Testis (tissue), 5 donors: ENCODE measurements at places on chromosomes 3 and 15.

- no peak for DNase-seq
Observed at GRCh38 chr3:135549928-135550494, 415.5 kb upstream of the PPP2R3A start.

DNA sequence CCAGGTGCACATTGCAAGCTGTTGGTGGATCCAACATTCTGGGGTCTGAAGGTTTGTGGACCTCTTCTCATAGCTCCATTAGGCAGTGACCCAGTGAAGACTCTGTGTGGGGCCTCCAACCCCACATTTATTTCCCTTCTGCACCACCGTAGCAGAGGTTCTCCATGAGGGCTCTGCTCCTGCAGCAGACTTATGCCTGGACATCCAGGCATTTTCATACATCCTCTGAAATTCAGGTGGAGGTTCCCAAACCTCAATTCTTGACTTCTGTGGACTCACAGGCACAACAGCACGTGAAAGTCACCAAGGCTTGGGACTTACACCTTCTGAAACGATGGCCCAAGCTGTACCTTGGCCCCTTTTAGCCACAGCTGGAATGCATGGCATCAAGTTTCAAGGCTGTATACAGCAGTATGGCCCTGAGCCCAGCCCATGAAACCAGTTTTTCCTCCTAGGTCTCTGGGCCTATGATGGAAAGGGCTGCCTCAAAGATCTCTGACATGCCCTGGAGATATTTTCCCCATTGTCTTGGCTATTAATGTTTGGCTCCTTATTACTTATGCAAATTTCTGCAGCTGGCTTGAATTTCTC is 30.2 kb downstream of the CLDN1 start:
- DNase-seq: no peak

DNA sequence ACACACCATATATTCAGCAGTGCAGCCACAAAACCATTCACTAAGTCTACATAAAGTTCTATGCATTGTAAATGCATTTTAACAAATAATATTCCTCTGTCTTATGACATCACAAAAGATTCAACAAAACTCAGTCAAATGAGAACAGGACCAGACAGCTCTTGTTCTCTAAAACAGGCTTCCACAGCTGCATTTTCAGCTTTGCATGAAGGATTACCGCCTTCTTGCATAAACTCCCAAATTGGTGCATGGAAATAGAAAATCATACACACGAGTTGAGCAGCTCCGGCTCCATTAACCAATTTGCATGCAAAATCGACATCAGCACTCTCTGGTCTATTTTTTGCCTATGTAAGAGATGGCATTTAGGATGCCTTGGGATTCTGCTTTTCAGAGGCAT is 66.4 kb downstream of the RFTN1 start:
- no peak for DNase-seq

GRCh38 chr15:99210334-99210733 is 39.0 kb downstream of the TTC23 start:
- DNase-seq: peak; percentile 46

DNA sequence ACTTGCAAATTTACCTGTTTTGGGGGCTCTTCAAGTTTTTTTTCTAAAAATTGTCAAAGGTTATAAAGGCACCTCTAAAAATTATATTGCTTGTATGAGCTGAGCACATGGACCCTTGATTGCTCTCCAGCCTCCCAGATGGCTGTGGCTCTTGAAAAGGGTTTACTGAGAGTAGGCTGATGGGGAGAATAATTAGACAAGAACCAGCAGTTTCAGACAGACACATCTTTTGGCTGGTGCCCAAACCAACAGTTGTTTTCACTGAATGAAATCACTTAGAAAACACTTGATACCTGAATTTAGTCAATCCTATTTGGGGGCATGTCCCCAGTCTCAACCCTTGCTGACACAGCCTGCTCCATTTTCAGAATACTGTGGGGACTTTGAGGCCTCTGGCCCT is 217.6 kb downstream of the KBTBD8 start:
- DNase-seq: no peak

- DNase-seq: no peak
Observed at GRCh38 chr3:174477491-174477890, 381.6 kb upstream of the NAALADL2 start.

- no peak for DNase-seq
Observed at GRCh38 chr3:54171509-54171908, 49.2 kb downstream of the CACNA2D3 start.

DNA sequence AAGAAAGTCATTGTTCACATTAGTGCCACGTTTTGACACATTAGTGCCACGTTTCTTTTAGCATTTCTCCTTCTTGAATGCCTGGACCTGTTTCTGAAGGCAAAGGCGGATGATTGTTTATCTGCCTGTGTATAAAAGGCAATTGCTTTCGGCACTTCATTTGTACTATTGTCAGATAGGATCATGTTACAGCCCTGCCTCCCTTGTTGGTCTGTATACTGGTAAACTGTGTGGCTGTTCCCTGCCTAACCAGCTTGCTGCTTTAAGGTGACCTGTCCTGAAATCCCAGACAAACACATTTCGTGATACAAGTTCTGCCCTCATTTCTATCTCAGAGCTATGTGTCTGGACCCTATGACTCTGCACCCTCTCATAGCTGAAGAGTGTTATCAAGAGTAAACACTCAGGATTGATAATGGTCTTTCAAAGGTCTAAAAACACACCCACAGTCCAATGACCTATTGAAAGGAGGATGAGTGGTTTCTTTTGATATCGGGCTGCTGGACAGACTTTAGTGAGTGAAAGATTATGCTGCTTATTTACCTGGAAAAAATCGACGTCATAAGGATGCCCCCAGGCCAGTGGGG is 276.3 kb upstream of the MCTP2 start:
- no peak for DNase-seq

DNA sequence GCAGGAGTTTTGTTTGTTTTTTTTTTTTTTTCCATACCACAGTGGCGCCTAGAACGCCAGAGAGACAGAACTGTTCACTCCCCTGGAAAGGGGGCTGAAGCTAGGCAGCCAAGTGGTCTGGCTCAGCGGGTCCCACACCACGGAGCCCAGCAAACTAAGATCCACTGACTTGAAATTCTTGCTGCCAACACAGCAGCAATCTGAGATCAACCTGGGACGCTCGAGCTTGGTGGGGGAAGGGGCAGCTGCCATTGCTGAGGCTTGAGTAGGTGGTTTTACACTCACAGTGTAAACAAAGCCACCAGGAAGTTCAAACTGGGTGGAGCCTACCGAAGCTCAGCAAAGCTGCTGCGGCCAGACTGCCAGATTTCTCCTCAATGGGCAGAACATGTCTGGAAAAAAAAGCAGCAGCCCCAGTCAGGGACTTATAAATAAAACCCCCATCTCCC is 29.8 kb downstream of the SPICE1 start:
- DNase-seq: no peak
